ENCODE measurements at places on chromosomes 5 and 9.
A peak's percentile ranks its signal among the peaks of the same experiment; 100 is the strongest.

- DNase-seq: no peak
Measured at GRCh38 chr5:176632745-176633144, 2.3 kb downstream of the EIF4E1B start.

GRCh38 chr5:133705331-133705730, 93.0 kb upstream of the FSTL4 start:
- DNase-seq: no peak

- DNase-seq: no peak
Measured at GRCh38 chr9:111842313-111842712, 47.6 kb upstream of the SHOC1 start.

- no peak for DNase-seq
Measured at GRCh38 chr9:78294290-78295176, 2.4 kb upstream of the PSAT1 start.

GRCh38 chr5:1132570-1132969, 20.7 kb upstream of the SLC12A7 start:
- no peak for DNase-seq

GRCh38 chr9:38086496-38086895, 17.5 kb upstream of the SHB start:
- DNase-seq: no peak

- DNase-seq: no peak
Measured at GRCh38 chr5:119077444-119077843, 6.6 kb downstream of the DMXL1 start.

- no peak for DNase-seq
Measured at GRCh38 chr5:137621861-137622823, 113.7 kb downstream of the KLHL3 start.

DNA sequence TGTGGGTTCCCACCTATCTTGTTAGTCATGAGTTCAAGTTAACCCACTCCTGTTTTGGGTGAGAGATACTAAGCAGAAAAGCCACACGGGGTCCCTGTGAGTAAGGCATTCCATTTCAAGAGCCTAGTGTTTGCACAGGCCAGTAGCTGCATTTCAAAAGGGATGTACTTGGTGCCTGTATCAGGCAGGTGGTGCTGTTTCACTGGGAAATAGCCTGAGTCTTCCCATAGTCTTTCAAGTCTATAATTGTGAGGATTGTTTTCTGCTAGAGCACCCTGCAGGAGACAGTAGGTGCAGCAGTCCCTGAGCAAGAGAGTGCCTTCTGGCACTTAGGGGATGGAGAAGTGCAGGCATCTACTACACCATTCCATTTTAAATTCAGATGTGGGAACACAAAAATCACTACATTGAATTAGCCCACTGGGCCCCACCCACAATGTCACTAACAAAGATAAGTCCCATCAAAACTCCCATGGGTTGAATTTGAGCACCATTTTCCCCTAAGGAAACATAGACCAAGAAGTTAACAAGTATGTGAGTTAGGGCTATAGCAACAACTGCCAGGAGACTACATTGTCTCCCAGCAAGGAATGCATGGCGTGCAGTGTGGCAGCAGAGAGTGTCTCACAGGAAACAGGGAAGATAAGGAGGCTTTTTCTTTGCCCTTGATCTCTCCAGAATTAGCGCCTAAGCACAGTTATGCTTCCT, 263.2 kb downstream of the COX7C start:
- peak; percentile 72 for DNase-seq

- no peak for DNase-seq
Measured at GRCh38 chr9:111004936-111005335, 33.3 kb downstream of the LPAR1 start.

- DNase-seq: peak; percentile 27
Measured at GRCh38 chr5:130141659-130142320, 237.5 kb downstream of the CHSY3 start.

- DNase-seq: no peak
Measured at GRCh38 chr5:34626036-34626435, 30.1 kb upstream of the RAI14 start.

GRCh38 chr5:139654871-139655491, 6.8 kb downstream of the CXXC5 start:
- no peak for DNase-seq

DNA sequence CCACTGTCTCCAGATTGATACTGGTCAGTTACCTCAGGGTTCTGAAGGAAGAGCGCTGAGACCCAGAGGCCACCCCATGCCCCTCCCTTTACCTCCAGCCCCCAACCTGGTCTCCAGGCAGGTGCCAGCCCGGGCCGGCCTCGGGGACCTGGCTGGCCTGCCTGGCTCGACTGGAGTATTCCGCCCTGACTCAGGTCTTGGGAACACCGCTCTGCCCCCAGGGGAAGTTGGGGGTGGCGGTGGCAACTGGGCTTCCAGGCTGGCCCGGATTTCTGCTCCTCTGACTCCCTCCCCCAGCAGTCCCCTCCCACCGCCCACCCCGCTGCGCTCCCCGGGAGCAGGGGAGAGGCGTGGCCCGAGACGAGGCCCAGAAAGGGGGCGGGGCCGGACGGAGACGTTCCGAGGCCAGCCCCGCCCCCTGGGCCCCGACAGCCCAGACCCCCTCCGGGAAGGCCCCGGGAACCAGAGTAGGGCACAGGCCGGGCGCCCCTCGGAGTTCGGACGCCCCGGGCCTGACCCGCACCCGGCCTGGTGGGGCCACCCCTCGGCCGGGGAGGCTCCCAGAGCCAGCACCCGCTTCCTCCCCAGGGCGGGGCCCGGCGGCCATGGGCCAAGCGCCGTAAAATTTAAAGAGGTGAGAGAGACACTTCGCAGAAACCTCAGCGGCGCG, 82.5 kb upstream of the ZBTB43 start:
- DNase-seq: no peak

DNA sequence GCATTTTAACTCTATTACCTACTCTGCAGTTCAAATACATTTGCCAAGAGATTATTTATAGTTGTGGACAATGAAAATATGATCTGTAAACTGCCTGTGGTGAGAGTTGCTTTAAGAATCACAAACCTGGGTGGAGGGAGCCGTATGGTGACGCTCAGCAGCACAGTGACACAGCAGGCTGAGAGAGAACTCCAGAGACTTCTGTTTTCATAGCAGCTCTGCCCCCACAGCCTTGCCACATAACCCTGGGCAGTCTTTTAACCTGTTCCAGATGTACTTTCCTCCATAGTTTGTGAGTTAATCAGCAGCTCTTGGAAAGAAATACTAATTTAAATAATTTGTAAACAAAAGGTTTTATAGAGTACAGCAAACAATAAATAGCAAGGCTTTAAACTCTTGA, 450.5 kb downstream of the ELAVL2 start:
- DNase-seq: no peak

DNA sequence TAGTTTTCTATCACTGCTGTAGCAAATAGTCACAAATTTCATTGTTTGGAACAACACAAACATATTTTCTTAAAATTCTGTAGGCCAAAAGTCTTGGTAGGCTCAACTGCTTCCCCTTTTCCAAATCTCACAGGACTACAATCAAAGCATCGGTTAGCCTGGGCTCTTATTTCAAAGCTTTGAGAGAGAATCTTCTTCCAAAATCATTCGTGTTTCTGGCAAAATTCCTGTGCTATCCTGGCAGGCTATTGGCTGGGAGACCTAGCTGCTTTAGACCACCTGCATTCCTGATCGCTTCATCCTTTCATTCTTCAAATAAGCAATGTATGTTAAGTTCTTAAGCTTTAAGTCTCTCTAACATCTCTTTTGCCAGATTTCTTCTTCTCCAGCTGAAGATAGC, 629.8 kb upstream of the CDH18 start:
- DNase-seq: no peak

GRCh38 chr9:120899490-120900068, 22.6 kb upstream of the PHF19 start:
- no peak for DNase-seq

DNA sequence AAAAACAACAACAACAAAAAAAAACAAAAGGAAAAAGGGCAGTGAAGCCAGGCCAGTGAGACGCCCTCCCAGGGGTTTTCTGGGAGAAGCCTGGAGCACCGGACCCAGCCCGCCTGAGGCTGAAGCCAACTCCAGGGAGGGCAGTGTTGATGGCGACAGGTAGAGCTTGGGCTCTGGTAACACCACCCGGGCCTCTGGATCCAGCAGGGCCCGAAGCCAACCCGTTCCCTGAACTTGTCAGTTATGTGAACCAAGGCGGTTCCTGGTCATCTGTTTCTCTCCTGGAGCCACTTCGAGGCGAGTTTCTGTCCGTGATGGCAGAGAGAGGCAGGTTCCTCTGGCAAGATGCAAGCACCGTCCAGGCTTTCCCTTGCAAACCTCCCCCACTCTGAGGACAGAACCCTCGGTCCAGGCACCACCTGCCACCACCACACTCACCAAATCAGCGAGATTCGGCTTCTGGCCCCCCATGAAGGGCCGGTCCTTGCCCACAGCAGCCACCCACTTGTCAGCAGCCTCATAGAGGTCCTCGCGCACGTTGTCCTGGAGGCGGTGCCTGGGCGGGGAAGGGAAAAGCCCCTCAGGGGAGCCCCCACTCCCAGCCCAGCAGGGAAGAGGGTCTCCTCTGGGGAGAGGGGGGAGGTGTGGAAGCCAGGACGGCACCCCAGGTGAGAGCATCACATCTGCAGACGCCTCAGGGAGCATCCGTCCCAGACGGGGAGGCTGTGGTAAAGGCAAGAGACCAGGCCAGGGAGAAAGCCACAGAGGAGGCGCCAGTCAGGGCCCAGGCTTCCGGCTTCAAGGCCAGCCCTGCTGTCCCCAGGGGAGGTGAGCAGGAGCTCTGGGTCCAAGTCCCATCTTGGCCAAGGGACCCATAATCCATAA, 5.4 kb downstream of the PTGES2 start:
- no peak for DNase-seq

- DNase-seq: no peak
Measured at GRCh38 chr9:18366184-18366583, 107.8 kb upstream of the ADAMTSL1 start.

DNA sequence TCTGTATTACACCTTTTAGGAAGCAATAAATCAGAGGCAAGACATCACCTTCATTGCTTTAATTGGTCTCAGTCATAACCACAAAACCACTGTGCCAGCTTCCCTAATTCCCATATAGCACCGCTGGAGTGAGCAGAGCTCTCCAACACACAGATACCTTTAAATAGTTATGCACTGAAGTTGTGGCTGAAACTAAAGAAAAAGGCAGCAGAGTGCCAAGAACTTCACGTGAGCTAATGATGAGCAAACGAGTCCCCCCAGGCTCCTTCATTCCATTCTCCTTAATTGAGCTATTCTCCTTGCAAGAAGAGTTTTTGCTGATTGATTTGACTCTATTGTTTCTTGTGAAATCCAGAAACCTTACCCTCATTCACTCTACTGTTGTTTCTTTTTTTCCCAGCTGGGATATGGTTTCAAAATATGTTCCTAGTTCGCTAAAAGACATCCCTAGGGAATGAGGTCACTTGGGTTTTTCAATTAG, 501.5 kb downstream of the SPATA31D1 start:
- no peak for DNase-seq

- DNase-seq: no peak
Measured at GRCh38 chr5:35237580-35238376, 7.5 kb upstream of the PRLR start.

- DNase-seq: no peak
Measured at GRCh38 chr9:73845539-73845938, 651.6 kb upstream of the RORB start.

DNA sequence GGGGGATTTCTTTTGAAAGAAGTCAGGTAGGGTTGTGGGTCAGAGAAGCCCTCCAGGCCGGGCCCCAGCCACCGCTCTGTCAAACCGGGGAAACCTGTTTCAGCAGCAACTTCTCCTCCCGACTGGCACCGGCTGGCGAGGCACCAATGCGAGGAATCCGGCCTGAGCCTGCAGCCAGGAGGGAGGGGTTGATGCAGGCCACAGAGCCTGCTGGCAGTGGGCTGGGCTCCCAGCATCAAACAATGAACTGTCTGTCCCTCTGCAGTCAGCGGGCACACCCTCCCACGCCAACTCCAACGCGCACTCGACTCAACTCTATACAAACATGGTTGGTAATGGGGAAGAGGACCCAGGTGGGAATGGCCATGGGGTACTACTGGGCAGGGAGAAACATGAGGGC, 12.1 kb downstream of the PCDH1 start:
- DNase-seq: no peak

DNA sequence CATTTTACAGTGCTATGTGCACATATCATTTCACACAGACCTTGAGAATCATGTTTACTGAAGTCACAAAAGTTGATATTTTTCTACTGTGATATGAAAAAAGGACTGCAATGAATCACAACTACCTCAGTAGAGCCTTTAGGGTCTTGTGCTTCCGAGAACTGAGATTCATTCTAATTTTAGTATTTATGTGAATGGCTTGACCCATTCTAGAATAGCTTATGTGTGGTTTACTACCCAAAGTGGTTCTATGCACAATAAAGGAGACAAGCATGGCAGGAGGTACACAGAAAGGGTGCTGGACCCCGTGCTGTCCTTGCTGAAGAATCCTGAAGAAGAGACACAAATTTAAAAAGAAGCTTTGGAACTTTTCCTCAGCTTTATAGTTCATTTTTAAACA, 28.2 kb downstream of the MEF2C start:
- no peak for DNase-seq

DNA sequence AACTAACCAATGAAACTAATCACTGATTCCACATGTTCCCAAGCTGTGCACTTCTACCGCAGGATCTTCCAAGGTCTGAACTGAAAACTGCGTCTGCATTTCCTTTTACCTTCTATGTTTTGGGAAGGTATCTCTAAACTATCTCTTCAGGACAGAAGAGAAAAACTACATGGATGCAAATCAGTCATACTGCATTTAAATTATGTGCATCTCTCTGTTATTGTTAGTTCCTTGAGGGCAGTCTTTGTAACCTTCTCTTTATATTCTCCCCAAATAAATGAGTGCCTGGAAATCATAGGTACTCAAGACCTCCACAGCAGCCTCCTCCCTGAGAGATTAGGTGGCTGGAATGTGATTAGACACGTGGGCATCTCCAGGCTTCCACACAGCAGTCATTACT, 17.1 kb downstream of the MTX3 start:
- DNase-seq: no peak

GRCh38 chr5:149935431-149935901, 9.1 kb downstream of the PDE6A start:
- no peak for DNase-seq

DNA sequence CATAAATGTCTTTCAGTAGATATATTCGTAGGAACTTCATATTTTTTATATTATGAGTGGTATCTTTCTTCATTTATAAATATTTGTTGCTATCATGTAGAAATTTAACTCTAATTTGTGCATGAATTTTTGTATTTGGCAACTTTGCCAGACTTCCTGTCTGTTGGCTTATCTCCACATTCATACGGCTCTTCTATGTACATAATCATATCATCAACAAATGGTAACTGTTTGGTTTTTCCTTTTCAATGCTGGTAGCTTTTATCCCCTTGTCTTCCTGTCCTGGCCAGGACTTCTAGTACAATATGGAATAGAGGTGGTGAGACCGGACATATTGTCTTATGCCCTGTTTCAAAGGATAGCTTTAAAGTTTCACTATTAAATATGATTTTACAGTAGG, 132.3 kb upstream of the COL5A1 start:
- DNase-seq: no peak

DNA sequence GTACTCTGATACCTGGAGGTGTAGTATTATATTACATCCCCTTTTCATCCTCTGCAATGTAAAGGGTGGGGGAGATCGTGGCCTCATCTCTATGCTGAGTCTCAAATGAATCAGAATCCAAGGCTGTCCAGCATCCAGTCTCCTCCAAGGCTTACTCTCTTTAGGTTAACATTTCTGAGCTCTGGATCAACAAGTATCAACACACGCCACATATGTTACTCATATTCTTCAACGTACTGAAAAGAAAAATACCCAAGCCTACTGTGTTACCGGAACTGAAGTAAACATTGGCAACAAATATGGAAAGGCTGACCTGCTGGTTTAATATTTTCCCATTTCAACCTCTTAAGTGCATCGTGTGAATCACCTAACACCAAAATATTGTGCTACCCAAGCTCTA, 241.8 kb downstream of the GAS1 start:
- no peak for DNase-seq

Measured in iPS DF 6.9 (cell line).